CD4-positive, alpha-beta T cell treated with Interleukin-12 subunit alpha and Interleukin-12 subunit beta, for 1 hour (primary cell): ENCODE measurements at places on chromosomes 6 and 20.

GRCh38 chr6:138957484-138957883 is 30.6 kb downstream of the REPS1 start:
- DNase-seq: no peak

GRCh38 chr20:38184101-38184500 is 19.0 kb upstream of the TGM2 start:
- no peak for DNase-seq

- no peak for DNase-seq
Measured at GRCh38 chr20:3696200-3696599, 14.4 kb upstream of the ADAM33 start.

GRCh38 chr6:154202339-154202738 is 154.3 kb downstream of the IPCEF1 start:
- no peak for DNase-seq

DNA sequence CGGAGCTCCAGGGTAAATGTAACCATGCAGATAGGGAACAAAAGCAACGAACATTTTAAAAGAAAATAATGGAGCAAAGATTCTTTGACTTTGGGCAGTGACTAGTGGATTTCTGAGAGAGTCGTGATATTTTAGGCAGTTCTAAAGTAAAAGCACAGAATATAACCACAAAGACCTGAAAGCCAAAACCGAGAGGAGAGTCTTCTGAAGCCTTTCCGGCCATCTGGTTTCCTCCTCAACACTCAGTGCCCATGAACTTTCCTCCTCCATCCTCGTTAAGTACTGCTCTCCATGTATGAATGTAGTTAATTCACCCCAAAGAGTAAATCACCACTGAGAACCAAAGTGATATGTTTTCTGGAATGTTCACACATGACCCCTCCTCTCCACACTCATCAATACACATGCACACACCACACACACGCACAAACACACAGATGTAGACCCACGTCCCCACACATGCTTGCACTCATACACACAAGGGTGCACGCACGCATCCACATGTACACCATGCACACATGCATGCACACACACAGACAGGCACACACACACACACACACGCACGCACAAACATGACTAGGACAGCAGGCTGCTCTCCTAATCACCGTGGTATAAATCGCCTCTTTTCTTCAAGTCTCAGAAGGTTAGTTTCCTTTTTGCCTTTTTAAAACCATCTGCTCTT is 109.5 kb downstream of the MYLK4 start:
- DNase-seq: no peak

- no peak for DNase-seq
Measured at GRCh38 chr20:7406671-7407070, 533.6 kb downstream of the HAO1 start.
